Amniotic epithelial cell (primary cell): ENCODE measurements at places on chromosomes 12 and 14.

- DNase-seq, result no peak
Measured at GRCh38 chr12:111242184-111242583, 126.7 kb downstream of the PHETA1 start.

GRCh38 chr12:6788972-6789924 is at the start of gene CD4:
CD4 (plus strand) TSS chr12:6789528; CDS start chr12:6800139, 10,611 bp downstream.
- no peak for DNase-seq

GRCh38 chr12:54734196-54734950 is 86.2 kb upstream of the DCD start:
- DNase-seq, result no peak

DNA sequence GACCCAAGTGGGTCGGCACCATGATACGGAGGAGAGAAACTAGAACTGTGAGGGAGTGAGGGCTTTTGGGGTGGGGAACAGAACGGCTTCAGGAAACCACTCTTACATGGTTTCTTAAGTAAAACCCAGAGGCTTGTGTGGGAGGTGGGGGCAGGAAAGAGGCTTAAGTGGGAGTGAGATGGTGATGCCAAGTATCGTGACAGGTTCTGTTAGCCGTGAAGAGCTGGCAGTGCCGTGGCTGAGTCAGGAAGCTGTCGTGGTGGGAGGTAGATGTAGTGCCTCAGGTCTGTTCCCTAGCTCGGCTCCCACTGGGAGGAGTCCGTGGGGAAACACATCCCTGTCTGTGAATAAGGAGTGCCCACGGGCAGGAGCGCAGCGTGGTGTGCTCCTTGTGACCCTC is 185.8 kb upstream of the FKBP4 start:
- DNase-seq, result no peak

GRCh38 chr12:31325524-31325875 is 450 bp downstream of the SINHCAF start:
- no peak for DNase-seq
